Mesothelial cell of epicardium (in vitro differentiated cells): ENCODE measurements at places on chromosomes 11 and 22.

DNA sequence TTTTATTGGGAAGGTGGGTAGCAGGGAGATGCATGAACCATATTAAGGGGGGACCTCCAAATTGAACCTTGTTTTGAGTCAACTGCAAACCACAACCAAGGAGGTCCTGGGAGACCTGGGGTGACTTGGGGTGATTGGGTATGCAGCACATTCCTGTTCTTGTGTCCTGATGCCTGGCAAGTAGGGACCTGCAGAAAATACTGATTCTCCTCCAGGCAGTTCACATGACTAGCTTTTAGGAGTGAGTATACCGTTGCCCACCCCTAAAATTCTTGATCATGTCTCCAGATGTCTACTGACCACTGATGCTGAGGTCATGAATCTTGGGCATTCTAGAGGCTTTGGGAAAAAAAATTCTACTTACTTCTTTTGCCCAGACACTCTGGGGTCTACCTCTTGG lies 6.3 kb downstream of the EHF start:
- no peak for DNase-seq

- DNase-seq, result peak; percentile 10
Observed at GRCh38 chr22:19174106-19175025, 4.2 kb downstream of the SLC25A1 start.

DNA sequence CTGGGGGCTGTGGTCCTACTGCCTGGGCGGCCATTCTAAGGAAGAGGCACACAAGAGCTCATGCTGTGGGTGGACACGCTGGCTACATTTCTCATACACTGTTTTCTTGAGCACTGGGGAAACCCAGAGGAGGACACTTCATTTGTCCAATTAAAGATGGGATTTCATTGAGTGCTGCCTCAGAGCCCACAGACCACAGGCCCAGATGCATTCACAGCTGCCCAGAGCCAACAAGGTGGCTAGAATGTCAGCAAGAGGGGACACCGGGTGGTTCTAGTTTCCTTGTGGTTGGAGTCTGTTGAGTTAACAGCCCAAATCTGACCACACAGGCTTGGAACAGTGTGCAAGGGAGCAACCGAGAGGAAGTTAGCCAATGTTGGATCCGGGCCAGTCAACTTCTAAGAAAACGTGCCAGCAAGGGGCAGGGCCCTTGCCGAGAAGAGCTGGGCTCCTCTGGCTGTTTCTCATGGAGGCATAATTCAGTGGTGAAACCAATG lies 35.0 kb upstream of the SORL1 start:
- DNase-seq, result no peak

GRCh38 chr11:13335319-13335718 lies 57.7 kb downstream of the BMAL1 start:
- DNase-seq, result peak; percentile 52

DNA sequence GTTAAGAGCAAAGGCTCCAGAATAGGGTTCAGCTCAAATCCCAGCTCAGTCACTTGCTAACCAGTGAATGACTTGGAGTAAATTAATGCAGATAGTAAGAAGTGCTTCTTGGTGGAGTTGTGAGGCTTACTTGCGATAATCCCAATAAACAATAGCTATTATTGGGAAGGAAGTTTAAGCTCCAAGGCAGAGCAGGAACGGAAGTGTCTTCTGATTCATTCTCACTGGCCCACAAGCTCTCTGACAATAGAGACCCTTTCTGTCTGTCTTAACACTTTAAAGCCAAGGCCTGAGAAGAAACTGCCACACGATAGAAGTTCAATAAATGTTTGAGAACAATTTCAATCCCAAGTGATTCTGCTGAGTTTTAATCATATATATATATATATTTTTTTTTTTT lies 155.4 kb downstream of the DBX1 start:
- DNase-seq, result no peak

DNA sequence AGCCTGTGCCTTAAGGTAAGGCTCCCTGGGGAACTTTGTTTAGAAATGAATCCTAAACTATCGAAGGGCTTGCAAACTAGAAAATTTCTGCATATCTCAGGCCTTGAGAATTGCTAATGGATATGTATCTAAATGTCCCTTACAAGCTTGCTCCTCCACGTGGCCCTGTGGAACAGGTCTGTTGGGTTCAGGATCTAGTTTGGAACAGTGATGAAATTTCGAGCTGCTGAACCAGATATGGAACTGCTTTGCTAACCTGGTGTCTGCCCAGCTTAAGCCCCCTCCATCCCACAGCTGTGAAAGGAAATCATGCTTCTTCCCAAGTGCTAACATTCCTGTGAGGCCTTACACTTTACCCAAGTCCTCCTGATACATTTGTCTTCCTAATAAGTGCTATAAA lies 11.6 kb downstream of the SREBF2 start:
- no peak for DNase-seq

GRCh38 chr22:17743661-17744411 lies 30.4 kb downstream of the BID start:
- DNase-seq, result no peak

DNA sequence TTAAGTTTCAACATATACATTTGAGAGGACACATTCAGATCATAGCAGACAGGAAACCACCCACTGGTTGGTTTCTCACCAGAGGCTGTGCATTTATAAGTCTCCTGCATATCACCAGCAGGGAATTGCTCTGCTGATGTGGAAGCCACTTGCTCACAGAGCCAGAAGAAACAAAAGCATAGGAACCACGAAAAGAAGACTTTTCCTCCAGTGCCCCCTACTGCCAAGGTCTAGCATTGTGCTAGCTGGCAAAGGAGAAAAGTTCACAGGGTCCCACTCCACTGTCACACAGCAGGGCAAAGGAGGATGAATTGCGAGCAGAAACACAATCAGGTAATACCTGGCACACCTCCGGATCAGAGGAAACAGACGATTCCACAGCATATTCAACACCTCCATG lies 28.9 kb upstream of the ISX start:
- DNase-seq, result no peak

GRCh38 chr11:36023922-36024321 lies 80.1 kb downstream of the LDLRAD3 start:
- no peak for DNase-seq

DNA sequence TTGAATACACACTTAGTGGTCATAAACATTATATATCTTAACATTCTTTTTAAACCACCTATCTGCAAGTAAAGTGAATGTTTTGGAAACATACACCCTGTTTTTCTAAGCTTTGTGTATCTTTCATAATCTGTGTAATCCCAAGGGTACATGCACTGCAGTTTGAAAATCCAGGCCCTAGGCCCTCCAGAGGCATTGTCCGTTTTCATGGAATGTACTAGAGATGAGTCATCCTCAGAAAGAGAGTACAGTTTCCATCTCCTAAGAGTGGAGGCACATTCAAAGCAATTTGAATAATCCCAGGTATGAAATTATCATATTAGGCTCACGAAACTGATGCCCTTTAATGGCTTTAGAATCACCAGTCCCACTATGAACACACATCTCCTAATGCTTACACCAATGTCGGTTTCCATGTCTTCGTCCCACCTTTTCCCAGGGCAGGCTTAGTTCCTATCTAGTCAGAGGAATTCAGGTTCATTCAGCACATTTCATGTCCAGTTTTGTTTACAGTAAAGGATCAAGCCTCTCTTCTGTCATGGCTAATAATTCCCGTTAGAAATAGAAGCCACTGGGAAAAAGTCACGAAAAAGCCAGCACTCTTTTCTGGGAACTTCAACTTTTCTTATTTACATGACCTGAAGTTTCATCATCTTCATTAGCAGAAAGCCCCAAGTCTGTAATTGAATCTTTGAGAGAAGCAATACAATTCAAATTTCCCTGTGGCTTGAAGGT lies 39.5 kb upstream of the CD44 start:
- no peak for DNase-seq

- no peak for DNase-seq
Observed at GRCh38 chr22:33012833-33013450, 45.2 kb downstream of the SYN3 start.

DNA sequence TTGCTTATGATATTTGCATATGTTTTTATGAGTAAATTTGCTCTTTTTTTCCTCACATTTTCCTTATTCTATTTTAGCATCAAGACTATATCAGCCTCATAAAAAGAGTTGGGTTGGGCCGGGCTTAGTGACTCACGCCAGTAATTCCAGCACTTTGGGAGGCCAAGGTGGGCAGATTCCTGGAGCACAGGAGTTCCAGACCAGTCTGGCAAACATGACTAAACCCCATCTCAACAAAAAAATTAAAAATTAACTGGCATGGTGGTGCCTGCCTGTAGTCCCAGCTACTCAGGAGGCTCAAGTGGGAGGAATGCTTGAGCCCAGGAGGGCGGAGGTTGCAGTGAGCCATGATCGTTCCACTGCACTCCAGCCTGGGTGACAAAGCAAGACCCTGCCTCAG lies 148.8 kb upstream of the ANO5 start:
- DNase-seq, result no peak

DNA sequence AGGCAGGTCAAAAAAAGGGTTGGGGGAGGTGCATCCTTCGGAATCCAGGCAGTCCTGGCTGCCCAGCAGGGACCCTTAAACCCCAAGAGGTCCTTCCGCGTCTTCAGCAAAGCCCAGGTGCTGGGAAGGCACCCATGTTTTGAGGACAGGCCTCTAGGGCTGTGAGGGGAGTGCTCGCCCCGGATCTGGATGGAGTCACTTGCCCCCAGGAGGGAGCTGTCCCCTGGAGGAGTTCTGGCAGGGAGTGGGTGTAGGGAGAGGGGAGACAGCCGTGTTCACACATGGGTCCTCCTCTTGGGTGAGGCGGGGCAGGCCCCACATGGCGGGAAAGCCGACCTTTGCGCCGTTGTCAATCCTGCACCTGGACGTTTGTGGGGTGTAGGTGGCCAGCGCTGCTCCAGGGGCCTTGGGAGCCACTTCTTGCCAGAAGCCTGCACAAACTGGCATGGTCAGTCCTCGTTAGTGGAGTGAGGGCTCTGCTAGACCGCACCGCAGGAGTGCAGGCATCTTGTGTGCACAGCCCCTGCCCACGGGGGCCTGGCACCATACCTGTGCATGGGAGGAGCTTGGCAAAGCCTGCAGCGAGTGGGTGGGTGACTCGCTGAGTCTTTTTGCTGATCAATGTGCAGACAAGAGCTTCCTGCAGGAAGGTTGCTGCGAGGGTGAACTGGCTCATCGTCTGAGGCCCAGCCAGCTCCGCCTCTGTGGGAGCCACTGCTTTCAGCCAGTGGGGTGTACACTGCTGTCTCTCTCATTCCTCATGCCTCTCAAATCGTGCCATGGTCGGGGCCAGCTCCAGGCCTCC lies 16.0 kb downstream of the PPIL2 start:
- no peak for DNase-seq

- DNase-seq, result no peak
Observed at GRCh38 chr11:15289723-15290122, 175.0 kb downstream of the INSC start.

DNA sequence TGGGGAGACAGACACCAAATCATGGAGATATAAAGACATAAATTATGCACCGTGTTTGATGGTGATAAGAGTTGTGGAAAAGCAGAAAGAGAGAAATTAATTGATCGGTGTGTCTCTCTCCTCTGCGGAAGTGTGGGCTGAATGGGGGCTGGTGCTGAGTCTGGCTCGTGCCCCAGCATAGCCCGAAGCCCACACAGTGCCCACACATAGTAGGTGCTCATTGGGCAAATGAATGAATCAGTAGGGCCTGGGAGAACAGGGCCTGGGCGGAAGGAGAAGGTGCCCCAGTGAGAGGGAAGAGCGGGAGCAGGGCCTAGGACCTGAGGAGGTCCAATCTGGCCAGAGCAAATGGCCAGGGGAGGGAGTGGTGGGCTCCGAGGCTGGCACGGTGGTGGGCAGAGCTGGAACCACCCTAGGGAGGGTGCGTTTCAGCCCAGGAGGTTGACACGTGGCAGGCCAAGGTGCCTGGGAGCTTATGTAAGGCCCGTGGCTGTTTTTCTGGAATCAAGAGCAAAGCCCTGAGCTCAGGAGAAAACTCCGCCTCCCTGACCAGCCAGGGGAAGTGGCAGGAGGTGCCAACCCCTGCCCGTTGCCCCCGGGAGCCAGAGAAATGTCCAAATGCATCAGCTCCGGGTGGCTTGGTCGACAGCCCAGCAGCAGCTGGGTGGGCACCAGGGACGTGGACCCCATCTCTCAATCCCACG lies 2.1 kb upstream of the CACNA1I start:
- no peak for DNase-seq

GRCh38 chr11:64694026-64694755 lies 28.8 kb downstream of the NRXN2 start:
- DNase-seq, result no peak
